ENCODE measurements at places on chromosomes 5 and 9.

DNA sequence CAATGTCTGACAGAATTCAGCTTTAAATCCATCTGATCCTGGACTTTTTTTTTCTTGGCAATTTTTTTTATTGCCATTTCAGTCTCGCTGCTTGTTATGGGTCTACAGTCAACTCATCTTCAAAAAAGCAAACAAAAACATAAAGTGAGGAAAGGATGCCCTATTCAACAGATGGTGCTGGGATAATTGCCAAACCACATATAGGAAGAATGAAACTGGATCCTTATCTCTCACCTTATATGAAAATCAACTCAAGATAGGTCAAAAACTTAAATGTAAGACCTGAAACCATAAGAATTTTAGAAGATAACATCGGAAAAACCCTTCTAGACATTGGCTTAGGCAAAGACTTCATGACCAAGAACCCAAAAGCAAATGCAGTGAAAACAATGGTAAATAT, 389.1 kb upstream of the ST8SIA4 start:
- ATAC-seq: no peak

GRCh38 chr9:112479221-112479620, 7.4 kb upstream of the KIAA1958 start:
- no peak for ATAC-seq

GRCh38 chr5:123455095-123455494, 31.9 kb upstream of the CEP120 start:
- no peak for ATAC-seq

DNA sequence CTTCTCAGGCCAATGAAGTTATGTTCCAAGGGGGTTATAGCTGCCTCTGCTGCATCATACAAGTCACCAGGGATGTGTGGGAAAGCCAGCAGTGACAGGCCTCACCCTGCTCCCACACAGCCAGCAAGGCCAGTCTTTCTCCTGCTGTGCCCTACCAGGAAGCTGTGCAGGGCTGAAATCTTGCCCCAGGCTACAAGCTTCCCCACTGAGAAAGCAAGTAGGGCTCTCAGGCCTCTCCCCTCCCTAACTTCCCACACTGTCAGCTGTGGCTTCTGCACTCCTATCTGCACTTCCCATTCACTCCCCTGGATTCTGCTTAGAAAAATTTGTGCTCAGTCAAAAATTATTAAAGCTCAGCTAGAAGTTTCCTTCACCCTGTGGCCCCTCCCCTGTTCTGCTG, 611.2 kb upstream of the ZNF608 start:
- no peak for ATAC-seq

- ATAC-seq: no peak
These were observed 75.1 kb upstream of the ADCY2 start for GRCh38 chr5:7320701-7321301.
